ENCODE measurements at places on chromosomes 11 and 22.

DNA sequence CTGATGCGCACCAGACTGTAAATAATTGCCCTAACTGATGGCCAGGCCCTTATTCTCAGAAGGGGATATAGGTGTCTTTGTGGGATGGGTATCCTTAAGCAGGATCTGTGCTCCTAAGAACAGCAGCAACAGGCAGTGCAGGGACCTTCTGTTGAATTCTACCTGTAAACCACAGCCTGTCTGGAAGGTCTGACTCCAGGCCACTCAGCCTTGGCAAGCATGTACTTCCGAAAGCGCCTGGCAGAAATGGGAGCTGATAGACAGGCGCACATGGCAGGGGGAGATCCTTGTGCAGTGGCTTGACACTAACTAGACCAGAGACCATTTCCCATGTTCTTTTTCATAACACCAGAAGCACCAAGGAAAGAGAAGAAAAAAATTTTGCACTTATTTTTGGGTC, 59.0 kb downstream of the C22orf31 start:
- DNase-seq = no peak

GRCh38 chr11:88377646-88378045, 40.1 kb upstream of the CTSC start:
- DNase-seq = no peak

DNA sequence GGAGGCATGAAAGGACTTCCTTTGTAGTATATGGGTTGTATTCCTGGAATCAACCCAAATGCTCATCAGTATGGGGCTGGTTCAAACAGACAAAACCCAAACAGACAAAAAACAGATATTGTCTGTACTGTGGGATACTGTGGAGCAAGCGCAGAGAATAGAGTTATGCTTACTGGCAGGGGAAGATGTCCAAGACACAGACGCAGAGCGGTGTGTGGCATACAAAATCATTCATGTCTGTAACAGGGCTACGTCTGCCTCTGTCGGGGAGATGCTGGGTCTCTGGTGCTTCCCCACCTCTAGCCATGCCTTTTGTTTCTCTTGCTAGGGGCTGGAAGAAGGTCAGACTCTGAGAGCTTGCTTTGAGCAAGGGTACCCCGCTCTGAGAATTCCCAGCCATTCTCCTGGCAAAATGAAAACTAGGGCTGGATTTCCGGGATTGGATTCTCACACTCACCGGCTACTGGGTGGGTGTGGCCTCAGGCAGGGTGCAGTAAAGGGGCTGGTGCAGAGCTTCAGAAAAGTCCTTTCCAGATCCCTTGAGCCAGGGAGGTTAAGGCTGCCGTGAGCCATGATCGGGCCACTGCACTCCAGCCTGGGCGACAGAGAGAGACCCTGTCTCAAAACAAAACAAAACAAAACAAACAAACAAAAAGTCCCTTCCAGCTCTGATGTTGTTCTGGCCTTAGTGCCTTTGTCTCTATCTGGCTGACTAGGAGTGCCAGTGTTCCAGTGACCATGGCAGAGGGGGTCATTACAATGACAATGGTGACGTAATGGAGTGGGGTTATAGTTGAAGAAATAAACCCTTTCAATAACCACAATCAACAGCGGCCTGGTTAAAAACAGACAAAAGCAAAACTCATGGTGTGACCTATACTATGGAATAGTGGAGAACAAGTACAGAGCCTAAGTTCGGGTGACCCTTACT, 2.9 kb upstream of the ABCC8 start:
- DNase-seq = no peak

DNA sequence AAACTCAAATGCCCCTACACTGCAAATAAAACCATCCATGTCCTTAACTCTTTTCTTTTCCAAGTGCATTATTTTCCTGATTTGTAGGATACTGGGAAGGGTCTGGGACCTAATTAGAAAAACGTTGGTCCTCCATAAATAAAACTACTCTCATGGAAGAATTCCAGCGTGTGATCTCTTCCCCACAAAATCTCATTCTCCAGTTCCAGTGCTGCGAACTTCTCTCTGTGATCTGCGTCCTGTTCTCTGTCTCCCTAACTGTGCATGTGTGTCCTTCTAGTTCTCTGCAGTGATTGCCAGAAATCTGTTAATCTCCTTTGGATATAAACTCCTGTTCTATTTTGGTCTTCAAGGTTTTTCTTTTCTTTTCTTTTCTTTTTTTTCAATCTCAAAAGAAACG, 148.1 kb downstream of the BBOX1 start:
- no peak for DNase-seq

- DNase-seq = no peak
Observed at GRCh38 chr11:103798446-103798845, 238.0 kb upstream of the DDI1 start.

- DNase-seq = no peak
Observed at GRCh38 chr22:30868663-30869385, 99.8 kb downstream of the MORC2 start.

DNA sequence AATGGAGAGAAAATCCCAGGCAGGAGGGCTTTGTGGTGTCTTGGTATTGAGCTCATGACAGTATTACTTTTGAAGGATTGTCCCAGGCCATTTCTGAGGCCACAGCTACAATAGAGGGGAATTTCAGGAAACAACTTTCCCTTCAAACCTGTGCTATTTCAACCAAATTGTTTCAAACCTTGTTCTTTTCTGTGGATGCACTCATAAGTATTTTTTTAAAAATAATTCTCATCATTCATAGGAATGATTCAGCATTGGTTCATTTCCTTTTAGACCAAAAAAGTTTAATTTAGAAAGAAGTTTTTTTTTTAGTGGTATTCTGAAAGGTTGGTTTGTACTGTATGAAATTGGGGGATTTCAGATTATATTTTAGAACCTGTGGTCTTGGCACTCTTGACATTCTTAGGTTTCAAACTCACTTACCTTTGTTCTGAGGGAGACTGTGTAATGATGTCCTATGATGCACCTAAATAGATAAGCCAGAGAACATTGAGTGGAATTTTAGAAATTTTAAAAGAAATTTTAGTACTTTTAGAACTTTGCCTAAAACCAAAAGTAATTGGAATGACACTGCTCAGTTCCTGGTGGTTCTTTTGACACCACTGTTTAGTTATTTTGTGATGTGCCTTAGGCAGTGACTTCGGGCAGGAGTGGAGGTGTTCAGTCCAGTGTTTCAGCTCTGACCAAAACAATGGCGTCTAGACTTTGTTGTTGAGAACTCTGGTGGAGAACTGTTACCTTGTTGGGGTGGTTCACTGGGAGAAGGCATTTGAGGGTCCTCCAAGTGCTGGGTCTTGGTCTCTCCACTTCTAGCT, 12.2 kb downstream of the TEAD1 start:
- no peak for DNase-seq

GRCh38 chr11:120197251-120197891, 13.5 kb upstream of the OAF start:
- no peak for DNase-seq

GRCh38 chr11:111939836-111940604, 2.9 kb downstream of the DIXDC1 start:
- no peak for DNase-seq

DNA sequence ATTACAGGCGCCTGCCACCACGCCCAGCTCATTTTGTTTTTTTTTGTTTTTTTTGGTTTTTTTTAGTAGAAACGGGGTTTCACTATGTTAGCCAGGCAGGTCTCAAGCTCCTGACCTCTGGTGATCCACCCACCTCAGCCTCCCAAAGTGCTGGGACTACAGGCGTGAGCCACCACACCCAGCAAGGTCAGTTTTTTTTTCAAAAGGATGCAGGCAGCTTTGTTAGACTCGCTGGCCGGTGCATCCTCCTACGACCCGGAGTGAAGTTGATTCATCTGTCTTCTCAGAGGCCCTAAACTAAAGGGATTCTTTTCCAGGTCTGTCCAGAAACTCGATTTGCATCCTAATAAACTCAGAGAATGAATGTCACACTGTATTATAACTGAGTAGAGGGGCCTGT, 182.3 kb downstream of the DBX1 start:
- no peak for DNase-seq

DNA sequence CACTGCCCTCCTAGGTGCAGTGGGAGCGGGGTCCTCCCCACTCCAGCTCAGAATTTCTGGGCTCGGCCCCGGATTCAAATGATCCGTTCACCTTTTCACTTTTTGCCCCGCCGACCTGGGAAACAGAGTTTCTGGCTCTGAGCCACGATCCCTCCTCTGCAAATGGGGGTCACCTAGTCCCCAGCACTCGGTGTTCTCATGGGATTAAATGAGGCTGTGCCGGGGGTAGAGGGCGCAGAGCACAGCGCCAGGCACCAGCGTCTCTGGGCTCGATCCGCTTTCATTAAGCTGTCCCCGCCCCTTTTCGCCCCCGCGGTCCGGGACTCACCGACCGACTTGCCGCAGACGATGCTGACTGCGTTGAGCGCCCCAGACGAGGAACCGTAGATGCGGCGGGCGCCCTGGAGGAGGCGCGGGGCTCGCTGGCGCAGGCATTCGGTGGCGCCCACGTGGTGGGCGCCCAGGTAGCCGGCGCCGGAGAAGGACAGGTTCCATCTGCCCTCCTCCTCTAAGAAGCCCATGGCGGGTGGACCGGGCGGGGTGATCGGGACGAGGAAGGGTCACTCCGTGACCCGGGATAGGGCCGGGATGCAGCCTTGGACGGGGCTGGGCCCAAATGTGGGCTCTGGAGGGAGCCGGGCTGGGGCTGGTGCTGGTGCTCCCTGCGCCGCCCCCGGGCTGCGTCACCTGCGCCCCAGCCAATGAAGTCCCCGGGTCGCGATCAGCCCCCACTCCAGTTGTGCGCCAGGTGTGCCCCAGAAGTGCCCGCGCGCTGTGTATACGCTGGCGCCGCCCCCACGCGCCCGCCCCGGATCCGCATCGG, at the start of gene PNPLA5:
Gene PNPLA5 (minus strand): TSS at position 654 of the 823 bp plus-strand sequence. CDS start 133 bp downstream, at position 521.
- no peak for DNase-seq

- DNase-seq = no peak
Observed at GRCh38 chr11:36471577-36471976, 38.5 kb downstream of the TRAF6 start.

- DNase-seq = no peak
Observed at GRCh38 chr11:105164208-105164607, 24.6 kb upstream of the CARD18 start.

- no peak for DNase-seq
Observed at GRCh38 chr22:29912605-29913398, 29.8 kb downstream of the MTMR3 start.

GRCh38 chr22:33354928-33355327, 296.7 kb upstream of the SYN3 start:
- DNase-seq = no peak

DNA sequence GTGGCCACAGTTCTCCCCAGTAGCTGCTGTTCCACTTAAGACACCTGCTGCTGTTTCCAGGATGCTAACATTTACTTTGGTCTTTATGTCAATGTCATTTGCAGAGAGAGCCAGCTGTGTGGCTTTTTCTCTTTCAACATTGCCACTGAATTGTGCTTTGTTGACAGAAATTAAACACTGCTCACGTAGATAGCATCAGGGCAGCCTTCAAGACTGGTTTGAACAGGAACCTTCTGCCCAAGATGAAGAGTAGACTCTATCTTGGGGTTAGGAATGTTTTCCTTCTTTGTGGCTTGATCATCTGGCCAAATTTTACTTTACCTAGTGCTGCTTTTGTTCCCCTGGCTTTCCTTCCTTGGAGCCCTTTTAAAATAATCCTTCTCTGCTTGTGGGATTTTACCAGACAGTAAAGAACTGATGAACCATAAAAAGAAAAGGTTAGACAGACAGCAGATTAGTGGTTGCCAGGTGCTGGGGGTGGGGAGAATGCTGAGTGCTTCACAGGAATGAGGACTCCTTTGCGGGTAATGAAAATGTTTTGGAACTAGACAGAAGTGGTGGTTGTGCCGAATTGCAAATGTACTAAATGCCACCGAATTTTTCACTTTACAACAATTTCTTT, 22.7 kb upstream of the XBP1 start:
- no peak for DNase-seq

- DNase-seq = no peak
Observed at GRCh38 chr22:44926124-44926475, 83.7 kb downstream of the PHF21B start.

- no peak for DNase-seq
Observed at GRCh38 chr11:119373059-119373920, 8.2 kb downstream of the USP2 start.

DNA sequence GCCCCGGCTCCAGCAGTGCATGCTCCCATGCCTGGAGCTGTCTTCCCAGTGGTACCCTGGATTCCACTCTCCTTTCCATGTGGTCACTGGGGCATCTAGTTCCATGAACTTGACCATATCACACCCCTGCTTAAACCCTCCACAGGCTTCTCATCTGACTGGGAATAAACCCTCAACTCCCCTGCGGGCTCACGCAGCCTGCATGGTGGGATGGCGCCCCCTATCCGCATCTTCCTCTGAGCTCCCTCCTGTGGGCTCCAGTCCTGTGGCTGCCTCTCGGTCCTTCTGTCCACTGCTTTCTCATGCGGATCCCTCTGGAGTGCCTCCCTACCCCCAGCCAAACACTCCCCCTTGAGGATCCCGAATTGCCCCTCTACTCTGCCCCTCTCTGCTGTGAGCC, 41.4 kb upstream of the TTLL12 start:
- no peak for DNase-seq

DNA sequence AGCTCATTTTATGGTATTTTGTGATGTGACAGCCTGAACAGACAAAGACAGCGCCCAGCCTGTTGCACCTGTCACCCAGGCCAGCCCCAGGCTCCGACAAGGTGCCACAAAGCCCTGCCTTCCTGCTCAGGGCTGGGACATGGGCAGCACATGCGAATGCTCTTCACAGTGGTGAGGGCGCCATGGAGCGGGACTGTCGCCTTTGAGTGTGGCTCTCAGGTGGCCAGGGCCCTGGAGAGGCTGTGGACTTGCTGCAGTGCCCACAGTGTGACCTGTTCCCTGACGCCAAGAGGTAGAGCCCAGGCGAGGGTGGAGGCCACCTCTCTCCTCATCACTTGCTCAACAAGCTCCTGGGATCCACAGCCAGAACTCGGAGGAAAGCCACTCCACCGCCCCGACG, 346.3 kb downstream of the SHANK2 start:
- DNase-seq = no peak

DNA sequence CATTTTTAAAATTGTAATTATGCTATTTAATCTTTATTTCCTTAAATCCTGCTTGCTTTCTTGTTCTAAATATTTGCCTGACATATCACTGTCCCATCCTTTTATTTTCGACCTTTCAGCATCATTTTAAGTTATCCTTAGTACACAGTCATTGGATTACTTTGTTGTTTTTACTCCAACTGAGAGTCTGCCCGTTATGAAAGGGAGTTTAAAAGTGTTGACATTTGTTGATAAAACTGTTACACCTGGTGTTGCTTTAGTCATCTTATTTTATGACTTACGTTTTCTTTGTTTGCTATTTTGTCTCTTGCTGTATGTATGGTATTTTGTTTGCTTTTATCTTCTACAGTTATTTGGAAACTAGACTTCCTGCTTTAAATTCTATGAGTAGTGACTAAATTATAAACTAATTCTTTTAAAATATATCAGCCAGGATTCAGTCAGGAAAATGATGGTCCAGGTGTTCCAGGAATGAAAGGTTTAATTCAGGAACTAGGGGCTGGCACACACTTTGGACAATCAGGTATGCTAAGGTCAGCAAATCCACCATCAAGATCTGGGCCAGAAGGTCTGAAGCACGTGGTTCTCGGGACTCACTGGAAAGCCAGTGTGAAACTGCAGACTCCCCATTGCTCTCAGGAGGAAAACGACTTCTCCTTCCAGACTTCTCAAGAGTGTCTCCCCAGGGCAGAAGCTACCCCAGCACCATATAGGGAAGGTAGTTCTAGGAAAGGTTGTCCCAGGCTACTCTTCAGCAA, 86.0 kb downstream of the RASSF10 start:
- no peak for DNase-seq

Data from activated T-helper 1 cell treated with anti-CD3 and anti-CD28 coated beads, Interleukin-2, amount 50 U/mL, for 16 hours (primary cell).